ENCODE measurements at places on chromosomes 13 and 19.

DNA sequence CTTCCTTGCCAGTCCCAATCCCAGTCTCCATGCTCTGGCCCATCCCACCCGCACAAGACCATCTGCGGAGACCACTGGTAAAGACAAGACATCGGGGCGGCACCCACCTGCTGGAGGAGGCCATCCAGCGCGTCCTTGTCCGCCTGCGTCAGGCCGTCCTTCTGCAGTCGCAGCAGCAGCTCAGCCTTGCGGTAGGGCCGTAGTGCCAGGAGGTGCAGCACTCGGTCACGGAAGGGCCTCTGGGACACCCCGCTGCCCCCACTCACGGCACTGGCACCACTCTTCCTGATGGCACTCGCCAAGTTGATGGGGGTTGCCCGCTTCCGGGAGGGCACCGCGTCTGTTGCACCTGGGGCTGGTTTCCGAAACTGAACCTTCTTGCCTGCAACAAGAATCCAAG is 23.5 kb upstream of the ISYNA1 start:
- DNase-seq: no peak

- no peak for DNase-seq
Observed at GRCh38 chr13:112686364-112686763, 3.5 kb upstream of the ATP11A start.

GRCh38 chr13:90321281-90321931 is 1026.1 kb upstream of the MIR17HG start:
- no peak for DNase-seq

GRCh38 chr13:111622051-111622531 is 301.6 kb downstream of the TEX29 start:
- no peak for DNase-seq

GRCh38 chr19:41455936-41456335 is 13.0 kb downstream of the ERICH4 start:
- no peak for DNase-seq

DNA sequence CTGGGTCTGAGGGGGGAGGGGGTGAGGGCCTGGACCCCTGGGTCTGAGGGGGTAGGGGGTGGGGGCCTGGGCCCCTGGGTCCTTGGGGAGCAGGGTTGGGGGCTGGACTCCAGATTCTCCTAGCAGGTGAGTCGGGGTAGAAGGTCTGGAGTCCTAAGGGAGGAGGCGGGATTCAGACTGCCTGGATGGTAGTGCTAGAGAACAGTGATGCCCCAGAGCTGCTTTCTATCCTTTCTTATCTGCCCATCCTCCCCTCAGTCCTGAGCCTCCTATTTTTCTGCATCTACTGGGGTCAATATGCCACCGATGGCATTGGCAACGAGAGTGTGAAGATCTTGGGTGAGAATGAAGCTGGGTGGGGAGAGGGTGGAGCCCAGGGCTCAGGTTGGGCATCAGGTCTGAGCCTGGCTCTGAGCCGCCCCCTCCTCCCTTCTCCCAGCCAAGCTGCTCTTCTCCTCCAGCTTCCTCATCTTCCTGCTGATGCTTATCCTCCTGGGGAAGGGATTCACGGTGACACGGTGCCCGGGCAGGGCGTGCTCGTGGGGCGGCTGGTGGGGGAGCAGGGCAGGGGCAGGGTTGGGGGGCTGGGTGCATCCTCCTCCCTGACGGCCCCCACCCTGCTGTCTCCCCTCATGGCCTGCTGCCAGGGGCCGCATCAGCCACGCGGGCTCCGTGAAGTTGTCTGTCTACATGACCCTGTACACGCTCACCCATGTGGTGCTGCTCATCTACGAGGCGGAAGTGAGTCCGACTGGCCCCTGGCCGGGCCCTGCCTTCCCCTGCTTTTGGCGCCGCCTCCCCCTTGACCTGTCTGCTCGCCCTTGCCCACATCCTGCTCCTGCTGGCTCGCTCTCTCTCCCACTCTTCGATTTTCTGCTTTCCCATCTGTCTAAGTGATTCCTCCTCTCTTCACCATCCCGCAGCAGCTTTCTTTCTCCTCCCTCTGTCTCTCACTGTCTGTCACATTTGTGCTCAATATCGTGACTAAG is 3.4 kb downstream of the TMEM145 start:
- peak; percentile 53 for DNase-seq

- no peak for DNase-seq
Observed at GRCh38 chr13:30331331-30331771, 24.0 kb upstream of the KATNAL1 start.

DNA sequence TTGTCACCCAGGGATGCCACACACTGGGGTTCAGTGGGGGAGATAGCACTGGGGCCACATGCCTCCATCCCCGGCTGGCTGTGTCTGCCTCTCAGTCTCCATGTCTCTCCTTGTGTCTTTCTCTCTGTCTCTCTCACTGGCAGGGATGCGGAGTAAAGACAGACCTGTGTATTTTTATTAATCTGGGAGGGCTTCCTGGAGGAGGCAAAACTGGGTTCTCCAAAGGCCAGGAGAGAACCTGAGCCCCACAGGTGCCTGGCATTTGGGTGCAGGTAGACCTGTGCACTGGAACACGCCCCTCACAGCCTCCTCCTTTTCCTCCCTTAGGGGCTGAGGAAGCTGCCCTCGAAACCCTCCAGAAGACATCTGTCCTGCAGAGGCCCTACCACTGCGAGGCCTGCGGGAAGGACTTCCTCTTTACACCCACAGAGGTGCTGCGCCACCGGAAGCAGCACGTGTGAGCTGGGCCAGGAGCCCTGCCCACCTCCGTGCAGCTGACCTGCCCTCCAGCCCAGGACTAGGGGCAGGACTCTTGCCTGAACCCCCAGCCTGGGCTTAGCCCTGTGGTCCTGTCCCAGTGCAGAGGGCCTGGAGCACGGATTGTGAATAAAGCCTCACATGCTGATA is 32.7 kb downstream of the DHX34 start:
- peak; percentile 62 for DNase-seq

Data from KBM-7 (cell line).